ENCODE measurements at places on chromosomes 3 and 15. TPM values are rescaled to one million over a fixed set of nuclear protein-coding genes. Genes with fewer than 3 reads are reported as not detected.

- DNase-seq = no peak
Measured at GRCh38 chr3:52397676-52398399, 47.1 kb downstream of the SEMA3G start.

DNA sequence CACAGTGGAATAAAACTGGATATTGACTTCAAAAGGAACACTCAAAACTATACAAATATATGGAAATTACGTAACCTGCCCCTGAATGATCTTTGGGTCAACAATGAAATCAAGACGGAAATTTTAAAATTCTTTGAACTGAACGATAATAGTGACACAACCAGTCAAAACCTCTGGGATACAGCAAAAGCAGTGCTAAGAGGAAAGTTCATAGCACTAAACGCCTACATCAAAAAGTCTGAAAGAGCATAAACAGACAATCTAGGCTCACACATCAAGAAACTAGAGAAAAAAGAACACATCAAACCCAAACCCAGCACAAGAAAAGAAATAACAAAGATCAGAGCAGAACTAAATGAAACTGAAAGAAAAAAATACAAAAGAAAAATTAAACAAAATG lies 46.6 kb downstream of the DNAAF4 start:
- no peak for DNase-seq

DNA sequence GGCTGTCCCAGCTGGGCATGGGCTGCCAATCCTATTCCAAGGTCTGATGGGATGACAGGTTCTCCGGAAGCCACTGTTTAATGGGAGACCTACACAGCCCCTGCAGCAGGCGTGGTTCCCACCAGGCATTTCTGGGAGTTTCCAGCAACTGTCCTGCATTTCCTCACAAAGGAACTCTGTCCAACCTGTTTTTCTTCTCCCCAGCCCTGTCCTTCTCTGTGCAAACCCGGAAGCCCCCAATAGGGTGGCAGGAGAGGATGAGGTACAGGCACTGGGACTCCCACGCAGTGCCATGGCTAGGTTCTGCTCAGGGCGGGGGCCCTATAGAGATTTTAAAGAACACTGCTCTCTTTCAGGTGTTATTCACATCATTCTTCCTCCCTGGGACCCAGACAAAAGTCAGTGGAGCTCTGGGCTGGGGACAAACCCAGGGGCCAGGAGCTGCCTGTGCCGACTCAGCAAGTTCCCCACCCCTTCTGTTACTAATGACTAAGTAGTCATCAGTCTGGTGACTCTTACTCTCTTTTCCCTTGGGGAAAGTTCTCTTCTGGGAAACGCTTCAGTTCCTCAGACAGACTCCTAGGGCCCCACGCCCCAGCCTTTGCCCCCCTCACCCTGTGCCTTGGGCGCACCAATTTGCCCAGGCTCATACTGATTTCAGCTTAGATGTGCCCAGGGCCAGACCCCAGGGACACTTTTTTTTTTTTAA lies 97.7 kb downstream of the CD47 start:
- DNase-seq = no peak

DNA sequence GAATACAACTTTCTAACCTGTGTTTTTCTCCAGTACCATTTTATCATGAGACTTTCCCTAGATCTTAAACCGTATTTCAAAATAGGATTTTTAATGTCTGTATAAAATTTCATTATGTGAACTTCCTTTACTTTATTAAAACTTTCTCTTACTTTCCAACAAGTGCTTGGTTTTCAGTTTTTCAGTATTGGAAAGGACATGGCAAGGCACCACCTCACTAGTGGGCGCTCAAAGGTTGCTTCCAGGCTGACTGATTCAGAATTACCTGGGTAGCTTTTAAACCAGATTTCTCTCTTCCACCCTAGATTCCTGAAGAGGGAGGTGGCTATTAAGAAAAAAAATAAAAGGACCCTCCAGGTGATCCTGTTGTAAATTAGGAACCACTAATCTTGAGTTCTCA lies 236.6 kb downstream of the SOX2 start:
- DNase-seq = no peak

The P2RY1 gene
- 1.9 TPM for total RNA-seq

The FRMD5 gene
- 0.93 TPM for total RNA-seq

The THSD4 gene
- total RNA-seq = not detected

The LDHAL6B gene
- not detected for total RNA-seq

The ACTRT3 gene
- 0.19 TPM for total RNA-seq
